Breast epithelium (tissue), 4 donors: ENCODE measurements at places on chromosomes 11 and 22.

- no peak for DNase-seq
- H3K4me3 ChIP-seq = no peak overlapping the region
- no peaks in the 10 kb centered on the region for H3K4me1 ChIP-seq
- no peak overlapping the region for H3K27ac ChIP-seq
- H3K36me3 ChIP-seq = no peaks in the 10 kb centered on the region
Measured at GRCh38 chr11:115409691-115410220, 94.5 kb downstream of the CADM1 start.

GRCh38 chr11:92149996-92150395 lies 74.6 kb upstream of the FAT3 start:
- H3K36me3 ChIP-seq = no peaks in the 10 kb centered on the region
- no peak for DNase-seq
- H3K4me1 ChIP-seq = no peaks in the 10 kb centered on the region
- H3K27me3 ChIP-seq = no peaks in the 10 kb centered on the region
- no peak overlapping the region for H3K4me3 ChIP-seq

DNA sequence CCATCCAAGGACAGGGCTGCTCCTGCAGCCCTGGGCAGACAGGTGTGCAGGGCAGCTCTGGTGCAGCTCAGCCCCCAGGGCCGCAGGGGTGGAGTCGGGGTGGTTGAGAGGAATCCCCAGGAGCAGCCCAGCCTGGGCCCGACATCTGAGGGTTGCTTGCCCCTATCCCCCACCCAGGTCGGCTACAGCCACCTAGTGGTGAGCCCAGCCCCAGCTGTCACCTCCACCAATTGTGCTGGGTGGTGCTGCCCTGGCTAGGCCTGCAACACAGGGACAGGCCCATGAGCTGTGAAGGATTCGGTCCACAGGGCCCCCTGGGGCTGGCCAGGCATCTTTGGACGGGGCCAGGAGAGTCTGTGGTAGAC lies 29.6 kb downstream of the RTN4R start:
- H3K4me1 ChIP-seq = no peaks in the 10 kb centered on the region
- H3K27me3 ChIP-seq = no peaks in the 10 kb centered on the region
- no peaks in the 10 kb centered on the region for H3K36me3 ChIP-seq
- H3K27ac ChIP-seq = peak overlapping the region; percentile 71
- no peak overlapping the region for H3K4me3 ChIP-seq
- no peak for DNase-seq

DNA sequence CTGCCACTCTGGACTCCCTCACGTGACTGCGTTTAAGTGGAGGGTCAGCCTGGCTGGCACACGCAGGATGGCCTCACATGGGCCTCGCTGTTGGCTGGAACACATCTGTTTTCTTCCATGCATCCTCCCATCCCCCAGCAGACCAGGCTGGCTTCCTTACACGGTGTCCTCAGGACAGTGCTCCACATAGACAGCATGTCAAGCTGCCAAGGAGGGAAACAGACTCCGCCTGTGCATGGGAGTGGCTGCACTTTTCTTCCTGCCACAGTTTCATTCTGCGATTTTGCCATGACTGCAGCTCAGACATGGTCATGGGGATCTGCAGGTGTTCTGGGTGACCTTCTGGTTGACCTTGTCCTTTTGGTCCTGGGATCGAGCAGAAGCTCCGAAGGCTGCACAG lies 344.2 kb downstream of the SHANK2 start:
- H3K4me1 ChIP-seq = no peaks in the 10 kb centered on the region
- DNase-seq = peak; percentile 45
- H3K4me3 ChIP-seq = no peak overlapping the region
- H3K27me3 ChIP-seq = no peaks in the 10 kb centered on the region
- no peaks in the 10 kb centered on the region for H3K36me3 ChIP-seq

- H3K4me3 ChIP-seq = peak overlapping the region; percentile 20
- no peaks in the 10 kb centered on the region for H3K27me3 ChIP-seq
- H3K36me3 ChIP-seq = no peaks in the 10 kb centered on the region
- no peak overlapping the region for H3K27ac ChIP-seq
- no peaks in the 10 kb centered on the region for H3K4me1 ChIP-seq
- DNase-seq = no peak
Measured at GRCh38 chr11:132943706-132944568, 588.4 kb downstream of the OPCML start.

DNA sequence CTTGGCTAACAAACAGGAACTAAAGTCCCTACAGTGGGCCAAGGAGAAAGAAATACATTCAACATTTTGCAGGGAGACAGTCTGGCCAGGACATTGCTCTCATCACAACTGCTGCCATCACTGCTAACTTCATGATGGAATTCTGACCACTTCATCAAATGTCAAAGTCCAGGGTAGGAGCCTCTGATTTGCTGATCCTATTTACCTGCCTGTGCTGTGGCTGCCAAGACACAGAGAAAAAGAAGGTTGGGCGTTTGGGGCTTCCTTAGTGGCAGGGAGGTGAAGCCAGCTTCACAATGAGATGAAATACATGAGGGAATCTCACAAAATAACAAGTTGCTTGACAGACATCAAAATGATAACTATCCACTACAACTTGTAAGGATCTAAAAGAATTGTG lies 343.9 kb upstream of the CADM1 start:
- no peaks in the 10 kb centered on the region for H3K27me3 ChIP-seq
- no peak for DNase-seq
- H3K4me3 ChIP-seq = no peak overlapping the region

- H3K36me3 ChIP-seq = no peaks in the 10 kb centered on the region
- no peaks in the 10 kb centered on the region for H3K4me1 ChIP-seq
- peak; percentile 15 for DNase-seq
Measured at GRCh38 chr11:69238573-69239351, 55.2 kb upstream of the MYEOV start.

GRCh38 chr22:28773461-28773867 lies 969 bp downstream of the CCDC117 start:
- peak overlapping the region; percentile 96 for H3K27ac ChIP-seq
- no peaks in the 10 kb centered on the region for H3K4me1 ChIP-seq
- no peak for DNase-seq
- no peaks in the 10 kb centered on the region for H3K27me3 ChIP-seq
- no peaks in the 10 kb centered on the region for H3K36me3 ChIP-seq
- H3K4me3 ChIP-seq = peak overlapping the region; percentile 91

GRCh38 chr11:11657218-11657955 lies 35.6 kb upstream of the GALNT18 start:
- no peaks in the 10 kb centered on the region for H3K36me3 ChIP-seq
- no peak overlapping the region for H3K27ac ChIP-seq
- H3K27me3 ChIP-seq = no peaks in the 10 kb centered on the region
- H3K4me3 ChIP-seq = no peak overlapping the region

DNA sequence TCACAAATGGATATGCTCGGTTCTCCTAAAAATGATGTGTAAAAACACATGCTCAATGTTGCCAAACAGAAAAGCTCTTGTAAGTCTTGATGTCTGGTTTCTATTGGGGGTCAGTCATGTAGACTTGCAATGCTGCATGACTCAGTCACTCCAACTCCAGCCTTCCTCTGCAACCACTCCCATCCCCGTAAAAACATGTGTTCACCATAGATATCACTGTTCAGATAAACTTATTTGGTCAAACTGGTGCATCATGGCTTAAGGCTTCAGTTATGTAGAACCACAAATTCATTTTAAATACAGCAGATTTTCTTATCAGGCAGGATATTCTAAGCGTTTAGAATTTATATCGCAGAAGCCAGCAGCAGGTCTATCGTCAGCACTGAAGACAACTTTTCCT lies 298.4 kb upstream of the LUZP2 start:
- H3K27me3 ChIP-seq = no peaks in the 10 kb centered on the region
- DNase-seq = no peak
- no peak overlapping the region for H3K27ac ChIP-seq
- no peaks in the 10 kb centered on the region for H3K4me1 ChIP-seq
- no peak overlapping the region for H3K4me3 ChIP-seq
- H3K36me3 ChIP-seq = no peaks in the 10 kb centered on the region

DNA sequence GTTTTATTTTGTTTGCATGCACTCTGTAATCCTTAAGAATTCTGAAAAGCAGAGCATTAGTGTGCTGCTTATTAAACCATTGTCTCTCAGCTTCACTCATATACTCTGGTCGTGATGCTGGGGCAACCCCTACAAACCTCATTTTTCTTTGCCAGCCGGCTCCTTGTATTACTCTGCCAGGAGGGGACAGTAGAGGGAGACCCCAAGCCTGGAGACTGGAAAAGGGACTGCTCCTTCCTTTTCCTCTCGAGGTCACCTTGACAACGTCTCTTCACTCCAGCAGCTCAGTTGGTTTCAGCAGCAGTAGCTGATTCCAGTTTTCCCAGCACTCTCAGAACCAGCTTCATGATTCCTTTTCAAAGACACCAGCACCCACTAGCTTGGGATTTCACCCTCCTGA lies 2.8 kb upstream of the JHY start:
- no peak overlapping the region for H3K27ac ChIP-seq
- H3K4me1 ChIP-seq = no peaks in the 10 kb centered on the region
- no peaks in the 10 kb centered on the region for H3K36me3 ChIP-seq
- H3K27me3 ChIP-seq = no peaks in the 10 kb centered on the region

GRCh38 chr22:19082101-19082500 lies 40.1 kb downstream of the DGCR2 start:
- H3K27me3 ChIP-seq = no peaks in the 10 kb centered on the region
- no peaks in the 10 kb centered on the region for H3K36me3 ChIP-seq
- DNase-seq = no peak
- H3K4me3 ChIP-seq = no peak overlapping the region
- H3K27ac ChIP-seq = no peak overlapping the region
- no peaks in the 10 kb centered on the region for H3K4me1 ChIP-seq

DNA sequence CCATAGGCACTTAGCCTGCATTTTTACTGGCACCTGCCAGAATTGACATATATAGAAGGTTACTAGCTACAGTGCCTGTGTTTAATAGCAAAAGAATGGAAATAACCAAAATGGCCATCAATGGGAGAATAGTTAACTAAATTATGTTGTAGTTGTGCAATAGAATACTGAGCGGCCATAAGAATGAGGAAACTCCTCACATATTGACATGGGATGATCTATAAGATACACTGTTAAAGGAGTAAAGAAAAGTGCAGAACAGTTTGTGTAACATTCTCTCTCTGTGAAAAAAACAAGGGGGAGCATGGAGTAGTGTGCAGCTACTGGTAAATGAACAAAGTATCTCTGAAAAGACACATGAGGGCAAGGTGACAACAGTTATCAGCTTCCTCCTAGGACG lies 21.5 kb downstream of the ARAP1 start:
- no peak for DNase-seq
- no peaks in the 10 kb centered on the region for H3K27me3 ChIP-seq
- H3K36me3 ChIP-seq = no peaks in the 10 kb centered on the region
- no peak overlapping the region for H3K27ac ChIP-seq

GRCh38 chr11:129767827-129768226 lies 47.8 kb upstream of the TMEM45B start:
- DNase-seq = no peak
- no peak overlapping the region for H3K4me3 ChIP-seq
- H3K27ac ChIP-seq = no peak overlapping the region
- H3K4me1 ChIP-seq = no peaks in the 10 kb centered on the region
- no peaks in the 10 kb centered on the region for H3K27me3 ChIP-seq

DNA sequence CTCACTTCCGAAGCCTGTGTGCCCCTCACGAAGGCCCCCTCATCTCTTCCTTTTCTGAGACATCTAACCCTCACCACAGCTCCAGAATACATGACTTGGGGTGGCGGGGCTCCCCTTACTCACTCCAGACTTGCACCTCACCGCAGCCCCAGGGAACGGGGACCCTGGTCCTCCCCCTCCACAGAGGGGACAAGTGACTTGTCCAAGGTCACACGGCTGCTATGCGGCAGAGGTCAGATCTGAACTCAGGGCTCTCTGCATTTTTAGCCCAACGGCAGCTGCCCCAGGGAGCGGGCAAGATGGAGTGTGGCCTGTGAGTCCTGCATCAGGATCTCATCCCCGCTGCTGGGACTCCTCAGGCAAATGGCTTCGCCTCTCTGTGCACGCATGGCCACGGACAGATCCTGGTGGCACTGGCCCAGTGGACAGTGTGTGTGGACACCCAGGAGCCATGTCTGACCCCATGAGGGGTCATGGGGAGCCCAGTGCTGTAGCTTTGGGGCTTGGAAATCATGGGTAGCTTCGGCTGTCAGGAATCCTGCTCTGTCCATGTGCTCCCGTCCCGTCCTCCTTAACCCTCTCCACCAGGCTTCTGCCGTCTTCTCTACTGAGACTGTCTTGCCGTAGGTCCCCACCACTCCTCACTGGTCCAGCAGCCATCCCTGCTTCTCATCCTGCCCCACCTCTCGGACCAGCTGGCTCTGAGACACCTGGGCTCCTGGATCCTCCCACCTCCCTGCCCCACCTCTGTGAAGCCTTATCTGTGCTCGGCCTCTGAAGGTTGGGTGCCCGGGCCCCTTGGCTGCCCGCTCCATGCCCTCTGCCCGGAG lies 48.0 kb upstream of the CARS1 start:
- DNase-seq = peak; percentile 41
- no peaks in the 10 kb centered on the region for H3K27me3 ChIP-seq
- H3K4me1 ChIP-seq = no peaks in the 10 kb centered on the region
- H3K4me3 ChIP-seq = no peak overlapping the region
- H3K36me3 ChIP-seq = no peaks in the 10 kb centered on the region

DNA sequence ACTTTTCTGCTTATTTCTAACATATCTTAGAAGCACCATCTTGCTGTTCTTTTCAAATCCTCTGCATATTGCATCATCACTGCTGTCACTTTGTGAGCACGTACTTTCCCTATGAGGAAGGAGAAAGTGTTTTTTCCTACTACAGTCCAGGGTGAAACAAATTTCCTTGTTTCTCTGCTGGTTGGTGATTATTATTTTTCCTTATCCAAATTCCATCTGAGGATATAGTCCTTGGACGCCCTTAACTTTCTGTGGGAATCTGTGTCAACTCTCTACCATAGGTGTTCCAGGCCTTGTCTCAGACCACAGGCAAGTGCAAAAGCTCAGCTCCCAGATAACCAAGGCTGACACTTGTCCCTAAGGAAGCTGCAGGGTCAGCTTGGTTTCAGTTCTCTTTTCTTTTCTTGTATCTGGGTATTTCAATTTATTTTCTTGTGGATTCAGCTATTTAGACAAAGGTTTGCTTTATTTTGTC lies 29.4 kb upstream of the LYVE1 start:
- no peaks in the 10 kb centered on the region for H3K27me3 ChIP-seq
- H3K4me1 ChIP-seq = no peaks in the 10 kb centered on the region
- DNase-seq = no peak
- H3K36me3 ChIP-seq = no peaks in the 10 kb centered on the region
- H3K4me3 ChIP-seq = no peak overlapping the region

DNA sequence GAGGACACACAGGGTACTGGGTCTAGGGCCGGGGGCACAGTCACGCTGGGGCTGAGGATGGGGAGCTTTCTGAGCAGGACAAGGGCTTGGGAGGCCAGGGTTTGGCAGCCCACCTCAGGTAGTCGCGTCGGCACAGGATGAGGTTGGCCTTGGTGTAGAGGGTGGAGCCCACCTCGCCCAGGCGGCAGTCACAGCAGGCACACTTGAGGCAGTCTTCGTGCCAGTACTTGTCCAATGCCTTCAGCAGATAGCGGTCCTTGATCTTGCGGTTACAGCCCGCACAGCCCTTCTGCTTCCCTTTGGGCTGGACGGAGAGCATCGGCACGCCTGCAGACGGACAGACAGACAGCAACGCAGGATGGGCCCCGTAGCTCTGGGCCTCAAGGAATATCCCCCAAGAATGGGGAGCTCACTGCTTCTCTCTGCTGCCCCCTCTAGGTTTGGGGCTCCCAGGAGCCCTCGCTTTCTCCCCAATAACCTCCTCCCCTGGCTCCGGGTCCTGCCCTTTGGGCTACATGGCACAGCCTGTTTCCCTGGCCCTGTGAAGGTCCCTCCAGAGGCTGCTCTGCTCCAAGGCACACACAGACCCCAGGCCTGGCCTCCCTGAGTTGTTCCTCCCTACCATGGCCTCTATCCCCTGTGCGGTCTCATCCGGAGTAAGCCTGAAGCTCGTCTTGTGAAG lies 33.4 kb downstream of the LMO1 start:
- no peak for DNase-seq
- no peak overlapping the region for H3K4me3 ChIP-seq
- H3K27ac ChIP-seq = no peak overlapping the region
- H3K36me3 ChIP-seq = no peaks in the 10 kb centered on the region
- no peaks in the 10 kb centered on the region for H3K27me3 ChIP-seq
